ENCODE measurements at places on chromosomes 6 and 20.

- DNase-seq = no peak
These were observed 530 bp downstream of the TDP2 start for GRCh38 chr6:24666097-24666640.

GRCh38 chr6:36964908-36965307 is 10.4 kb downstream of the PI16 start:
- DNase-seq = no peak

DNA sequence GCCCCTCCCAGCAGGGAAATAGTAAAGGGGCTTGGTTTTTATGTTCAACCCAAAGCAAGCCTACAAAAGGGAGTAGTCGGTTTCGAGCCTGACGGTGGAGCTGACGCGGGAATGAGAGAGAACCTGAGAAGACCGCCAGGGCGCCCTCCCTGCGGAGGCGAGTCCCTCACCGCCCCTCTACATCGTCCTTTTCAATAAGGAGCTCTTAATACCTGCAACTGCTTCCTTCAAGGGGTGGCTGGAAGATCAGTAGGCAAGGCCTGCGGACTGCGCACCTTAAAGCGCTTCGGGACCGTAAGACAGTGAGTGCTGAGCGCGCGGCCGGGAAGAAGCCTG is 709 bp upstream of the ZNF76 start:
- no peak for DNase-seq

DNA sequence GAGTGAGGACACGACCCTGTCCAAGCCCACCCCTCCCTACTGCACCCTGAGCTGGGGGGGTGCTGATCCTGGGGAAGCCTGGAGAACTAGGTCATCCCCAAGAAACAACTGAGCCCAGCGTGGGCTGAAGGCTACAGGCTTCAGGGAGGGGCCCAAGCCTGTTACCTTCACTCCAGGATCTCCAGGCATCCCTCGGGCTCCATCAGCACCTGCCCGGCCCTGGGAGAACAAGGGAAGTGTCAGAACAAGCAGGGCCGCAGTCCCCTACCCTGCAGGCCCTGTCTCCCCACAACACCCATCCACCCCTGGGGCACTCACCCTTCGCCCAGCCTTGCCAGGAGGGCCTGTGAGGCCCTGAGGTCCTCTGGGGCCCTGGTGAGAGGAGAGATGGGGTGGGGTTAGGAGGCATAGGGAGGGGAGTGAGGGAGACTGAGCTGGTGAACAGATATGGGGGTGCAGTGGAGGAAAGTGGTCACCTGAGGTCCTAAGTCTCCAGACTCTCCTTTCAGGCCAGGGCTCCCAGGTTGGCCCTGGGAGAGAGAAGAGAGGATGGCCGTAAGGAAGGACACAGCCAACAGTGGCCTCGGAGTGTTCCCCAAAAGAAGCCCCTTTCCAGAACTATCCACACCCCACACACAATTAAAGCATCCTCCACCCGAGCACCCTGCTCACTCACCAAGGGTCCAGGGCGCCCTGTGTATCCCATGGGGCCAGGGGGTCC is 13.4 kb downstream of the COL11A2 start:
- DNase-seq = no peak

- no peak for DNase-seq
These were observed 67.0 kb downstream of the NOX3 start for GRCh38 chr6:155388591-155388990.
